ENCODE measurements at places on chromosomes 2 and 18. TPM values are rescaled to one million over a fixed set of nuclear protein-coding genes. Genes with fewer than 3 reads are reported as not detected.

The ASIC4 gene
- total RNA-seq = not detected

The FN1 gene
- total RNA-seq = 174 TPM

The UGT1A10 gene
- not detected for total RNA-seq

The SULT1C2 gene
- total RNA-seq = 0.48 TPM

The DPP10 gene
- total RNA-seq = not detected

The ACTR1B gene
- total RNA-seq = 44.3 TPM

The GPR35 gene
- total RNA-seq = 0.97 TPM

The ALPP gene
- 0.75 TPM for total RNA-seq

The ABCG5 gene
- total RNA-seq = not detected

The NDC80 gene
- total RNA-seq = 10.7 TPM

The MC5R gene
- not detected for total RNA-seq

The LIMS4 gene
- 0.29 TPM for total RNA-seq

The GKN2 gene
- total RNA-seq = 2.4 TPM

The OSBPL6 gene
- 7.7 TPM for total RNA-seq

The GREB1L gene
- 1.4 TPM for total RNA-seq

The CYS1 gene
- 1.3 TPM for total RNA-seq

The GALNT13 gene
- 9.9 TPM for total RNA-seq

The HOXD9 gene
- 1.7 TPM for total RNA-seq

The CAPN14 gene
- 0.07 TPM for total RNA-seq

The FEV gene
- total RNA-seq = not detected

The GULP1 gene
- total RNA-seq = 38.4 TPM

The B3GNT7 gene
- 2.0 TPM for total RNA-seq

The COLEC11 gene
- 0.61 TPM for total RNA-seq

The E2F6 gene
- 25.3 TPM for total RNA-seq

The ADRA2B gene
- total RNA-seq = 0.05 TPM

The ST8SIA3 gene
- total RNA-seq = not detected

The ANKRD62 gene
- total RNA-seq = not detected

The KIF5C gene
- total RNA-seq = 0.43 TPM

The RTP5 gene
- total RNA-seq = not detected

The C2orf81 gene
- total RNA-seq = 4.0 TPM

The FMNL2 gene
- total RNA-seq = 29.6 TPM

The TLX2 gene
- 0.44 TPM for total RNA-seq

The TSGA10 gene
- 4.6 TPM for total RNA-seq

The GPD2 gene
- 27.7 TPM for total RNA-seq

The PDCD1 gene
- not detected for total RNA-seq

The C18orf63 gene
- not detected for total RNA-seq

The CUL3 gene
- total RNA-seq = 69.1 TPM

The C2orf92 gene
- total RNA-seq = 1.1 TPM

The PSD4 gene
- 8.3 TPM for total RNA-seq

The RGPD3 gene
- 0.20 TPM for total RNA-seq

The SH3BP4 gene
- total RNA-seq = 34.4 TPM

The FLACC1 gene
- total RNA-seq = 0.18 TPM

The FBLN7 gene
- total RNA-seq = 0.74 TPM

The RAB10 gene
- 391 TPM for total RNA-seq

The CFAP65 gene
- total RNA-seq = 0.15 TPM

The ZC3H15 gene
- total RNA-seq = 85.0 TPM

The FBXO36 gene
- 1.4 TPM for total RNA-seq

The SCN3A gene
- total RNA-seq = not detected

The CRYGC gene
- total RNA-seq = not detected

The PLCL1 gene
- not detected for total RNA-seq

The TRIM43 gene
- total RNA-seq = 0.07 TPM

The UPP2 gene
- not detected for total RNA-seq

The RAB11FIP5 gene
- total RNA-seq = 36.7 TPM

The IL36A gene
- total RNA-seq = not detected

The MTLN gene
- total RNA-seq = 135 TPM

All from A549 treated with CORT108297 at 1 μM for 4 hours (cell line).